ENCODE measurements at places on chromosomes 1 and 21.
A peak's percentile ranks its signal among the peaks of the same experiment; 100 is the strongest.

GRCh38 chr21:38937844-38938243 is 132.1 kb downstream of the ETS2 start:
- no peak for DNase-seq

DNA sequence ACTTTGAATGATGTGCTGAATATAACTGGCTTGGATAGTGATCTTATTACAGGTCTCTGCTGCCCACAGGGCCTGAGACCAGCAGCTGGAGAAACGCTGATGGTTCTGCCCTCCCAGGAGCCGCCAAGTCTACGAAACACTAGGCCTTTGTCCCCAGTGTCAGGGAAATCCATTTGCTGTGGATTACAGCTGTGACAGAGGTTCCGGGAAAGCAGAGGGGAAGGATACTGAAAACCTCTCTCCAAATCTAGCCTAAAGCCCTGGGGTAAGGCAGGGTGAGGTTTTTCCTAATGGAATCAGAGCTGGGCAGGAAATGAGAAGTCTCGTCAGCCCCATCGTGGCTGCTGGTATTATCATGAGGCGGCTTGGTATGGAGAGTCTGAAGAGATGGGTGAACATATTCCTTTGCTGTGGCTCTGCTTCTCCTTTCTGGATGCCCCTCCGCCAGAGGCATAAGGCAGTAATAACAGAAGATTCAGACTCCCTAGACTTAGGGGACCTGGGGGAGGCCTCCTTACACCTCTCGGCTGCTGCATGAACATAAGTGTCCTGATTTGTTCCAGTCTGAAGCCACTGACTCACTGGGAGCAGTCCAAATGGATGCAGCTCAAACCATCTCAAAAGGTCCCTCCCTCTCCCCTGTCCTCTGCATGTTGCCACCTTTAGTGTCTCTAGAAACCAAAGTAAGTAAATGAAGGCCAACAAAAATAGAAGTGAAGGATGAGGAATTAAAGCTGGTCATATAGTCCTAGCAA is 48.1 kb downstream of the PHC2 start:
- no peak for DNase-seq

DNA sequence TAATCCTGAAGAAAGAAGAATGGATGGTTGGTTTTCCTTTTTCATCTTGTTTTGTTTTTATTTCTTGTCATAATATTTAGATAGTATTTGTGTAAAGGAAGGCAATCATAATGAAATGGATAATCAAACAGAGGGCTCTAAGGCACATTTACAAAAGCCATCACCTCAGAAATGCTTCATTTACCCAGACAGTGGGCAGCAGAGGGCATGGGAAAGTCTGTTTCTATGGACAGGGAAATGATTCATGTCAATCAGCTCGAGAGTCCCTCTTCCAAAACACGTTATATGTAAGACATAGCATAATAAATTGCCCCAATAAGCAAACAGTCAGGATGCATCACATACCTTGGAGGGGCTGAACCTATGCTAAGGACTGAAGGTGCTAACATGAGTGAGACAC is 426.1 kb downstream of the PLPP3 start:
- no peak for DNase-seq

DNA sequence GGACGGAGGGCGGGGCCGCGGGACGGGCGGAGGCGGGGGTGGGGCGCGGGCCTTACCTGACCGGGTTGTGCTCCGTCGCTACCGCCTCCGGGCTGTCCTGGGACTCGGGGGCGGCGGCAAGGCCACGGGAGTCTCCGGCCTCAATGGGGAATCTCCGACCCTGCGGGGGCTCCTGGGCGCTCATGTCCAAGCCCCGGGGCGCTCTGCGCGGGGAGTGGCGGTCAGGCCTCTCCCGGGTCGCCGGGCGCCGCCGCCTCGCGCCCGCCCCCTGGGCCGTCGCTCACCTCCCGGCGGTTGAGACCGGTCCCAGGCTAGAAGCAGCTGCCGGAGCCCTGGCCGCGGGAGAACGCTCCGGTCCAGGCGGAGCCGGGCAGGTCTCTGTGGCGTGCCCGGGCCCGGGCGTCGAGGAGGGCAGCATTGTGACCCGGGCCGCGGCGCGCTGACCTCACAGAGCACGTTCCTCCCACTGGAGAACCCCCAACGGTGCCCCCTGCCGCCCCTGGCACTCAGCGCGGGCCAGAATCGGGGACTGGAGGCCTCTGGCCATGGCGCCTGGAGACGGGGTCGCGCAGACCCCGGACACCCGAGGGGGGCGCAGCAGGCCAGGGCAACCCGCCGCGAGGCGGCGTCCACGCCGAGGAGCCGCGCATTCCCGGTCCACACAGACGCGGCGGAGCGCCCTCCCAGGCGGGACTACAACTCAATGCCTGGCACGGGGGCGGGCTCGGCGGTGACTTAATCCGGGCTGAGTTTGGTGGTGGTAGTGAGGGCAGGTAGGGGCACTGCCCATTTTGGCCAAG is 411 bp downstream of the FAM229A start:
- no peak for DNase-seq

- no peak for DNase-seq
Observed at GRCh38 chr1:41217441-41217840, 24.7 kb downstream of the SCMH1 start.

DNA sequence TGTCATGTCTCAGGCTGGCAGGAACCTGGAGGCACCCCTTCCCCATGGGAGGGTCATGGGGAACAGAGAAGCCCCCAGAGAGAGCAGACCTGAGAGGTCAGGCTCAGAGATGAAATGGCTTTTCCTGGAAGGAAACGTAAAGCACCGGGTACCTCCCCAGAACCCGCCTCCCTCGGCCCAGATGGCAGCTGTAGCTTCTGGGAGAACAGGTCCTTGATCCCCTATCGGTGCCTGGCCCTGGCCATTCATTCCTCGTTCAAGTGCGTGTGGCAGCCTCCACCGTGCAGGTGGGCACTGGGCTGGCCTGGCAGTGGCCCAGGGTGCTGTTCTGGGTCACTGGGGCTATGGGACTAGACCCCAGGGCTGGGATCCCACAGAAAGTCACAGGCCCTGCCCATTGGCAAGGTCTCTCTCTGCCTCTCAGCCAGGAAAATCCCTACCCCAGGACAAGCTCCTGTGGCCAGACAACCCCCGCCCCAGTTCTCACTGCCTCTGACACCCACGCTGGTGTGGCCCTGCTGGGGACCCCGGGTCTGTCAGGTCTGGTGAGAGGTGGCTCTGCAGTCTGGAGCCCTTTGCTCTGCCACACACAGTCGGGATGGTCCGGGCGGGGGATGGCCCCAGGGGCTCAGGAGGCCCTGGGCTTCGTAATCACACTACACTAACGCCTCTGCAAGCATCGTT is 183.2 kb upstream of the VAMP3 start:
- DNase-seq: no peak

DNA sequence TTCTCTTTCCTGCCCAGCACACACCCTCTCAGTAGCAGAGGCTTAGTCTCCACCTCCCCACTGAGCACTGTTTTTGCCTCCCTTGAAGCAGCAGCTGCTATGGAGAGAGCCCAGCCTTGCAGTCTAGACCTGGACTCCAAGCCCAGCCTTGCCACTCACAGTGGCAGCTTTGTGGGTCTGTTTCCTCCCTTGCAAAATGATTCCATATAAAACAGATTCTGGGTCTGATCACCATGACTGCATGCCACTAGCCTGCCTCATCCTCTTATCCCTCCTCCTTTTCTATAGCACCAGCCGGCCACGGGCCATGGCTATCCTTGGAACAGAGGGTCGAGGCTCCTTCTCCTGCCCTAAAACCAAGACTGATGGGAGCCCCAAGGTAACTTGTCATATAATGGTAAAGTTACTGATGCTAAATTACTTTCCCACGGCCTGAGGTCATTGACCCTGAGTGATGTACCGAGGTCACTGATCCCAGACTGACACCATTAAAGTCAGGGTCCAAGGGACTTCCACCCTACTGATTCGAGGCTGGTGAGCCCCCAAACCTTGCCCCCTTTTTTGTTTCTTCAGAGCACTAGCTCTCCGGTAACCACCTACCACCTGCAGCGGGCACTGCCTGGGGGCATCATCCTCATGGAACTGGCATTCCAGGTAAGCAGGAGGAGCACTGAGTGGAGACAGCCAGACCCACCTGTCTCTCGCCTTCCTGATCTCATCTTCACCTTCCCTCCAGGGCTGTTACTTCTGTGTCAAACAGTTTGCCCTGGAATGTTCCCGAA is 7.9 kb downstream of the HYI start:
- no peak for DNase-seq

GRCh38 chr1:183804916-183805841 is at the start of gene RGL1:
Gene RGL1, plus strand, starts transcription at chr1:183805120. Its CDS starts 178 bp downstream, at chr1:183805298.
- DNase-seq: peak; percentile 69

GRCh38 chr1:237146241-237146640 is 104.3 kb downstream of the RYR2 start:
- no peak for DNase-seq

DNA sequence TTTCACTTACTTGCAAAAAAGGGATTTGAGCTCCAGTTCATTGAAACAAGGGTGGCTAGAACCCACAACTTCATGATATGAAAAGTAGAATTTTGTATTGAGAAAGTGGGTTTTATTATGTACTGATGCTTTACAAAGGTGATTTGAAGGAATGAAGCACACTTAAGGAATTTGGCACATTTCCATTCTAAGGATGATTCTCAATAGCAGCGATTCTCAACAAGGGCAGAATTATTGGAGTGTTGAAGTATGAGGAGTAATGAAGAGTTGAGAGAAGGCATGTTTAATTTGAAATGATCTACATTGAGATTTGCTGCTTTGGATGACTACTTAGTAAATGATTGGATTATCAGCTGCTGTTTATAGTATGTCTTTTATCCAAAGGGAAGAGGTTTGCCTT is 54.7 kb downstream of the FNBP1L start:
- no peak for DNase-seq

DNA sequence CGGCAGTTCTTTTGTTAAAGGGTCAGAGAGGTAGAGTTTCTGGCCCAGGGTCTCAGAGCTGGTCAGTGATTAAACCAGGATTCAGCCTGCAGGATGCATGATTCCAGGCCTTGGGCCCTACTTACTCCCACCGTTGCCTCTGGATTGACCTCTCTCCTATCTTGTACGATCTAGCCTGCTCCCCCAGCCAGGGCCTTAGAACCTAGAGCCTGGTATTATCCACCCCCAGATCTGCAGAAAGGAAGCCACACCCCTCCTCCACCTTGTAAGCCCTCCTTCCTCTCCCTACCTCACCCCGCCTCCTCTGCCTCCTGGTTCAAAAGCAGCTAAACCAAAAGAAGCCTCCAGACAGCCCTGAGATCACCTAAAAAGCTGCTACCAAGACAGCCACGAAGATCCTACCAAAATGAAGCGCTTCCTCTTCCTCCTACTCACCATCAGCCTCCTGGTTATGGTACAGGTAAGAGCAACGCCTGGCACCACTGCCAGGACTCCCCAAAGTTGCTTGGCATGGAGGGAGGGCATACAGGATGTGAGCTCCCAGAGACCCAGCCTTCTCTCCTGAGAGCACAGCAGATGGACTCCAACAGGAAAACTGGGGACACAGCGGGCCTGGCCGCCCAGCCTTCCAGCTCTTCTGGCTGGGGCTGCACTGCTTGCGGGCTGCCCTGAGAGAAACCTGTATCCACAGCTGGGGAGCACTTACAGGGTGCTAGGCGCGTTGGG is at the start of gene CD52:
Gene CD52, plus strand, starts transcription at position 347 of the 726 bp plus-strand sequence. Its CDS starts 60 bp downstream, at position 407.
- DNase-seq: no peak

DNA sequence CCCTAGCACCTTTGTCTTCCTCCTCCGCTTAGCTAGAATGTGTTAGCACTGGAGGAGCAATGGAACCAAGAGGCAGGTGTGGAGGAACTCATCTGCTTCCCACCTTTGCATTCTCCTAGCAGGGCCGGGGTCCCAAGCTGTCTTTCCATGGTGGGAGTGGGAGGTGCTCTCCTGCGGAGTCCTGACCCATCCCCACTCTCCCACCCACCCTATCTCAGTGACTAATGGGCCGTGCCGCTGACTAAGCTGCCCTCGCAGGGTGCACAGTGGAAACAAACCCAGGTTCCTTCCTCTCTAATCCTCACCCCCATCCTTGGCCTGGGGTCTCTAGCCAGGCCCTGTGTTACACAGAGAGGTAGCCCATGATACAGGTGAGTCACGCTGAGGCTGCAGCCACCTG is 177.5 kb downstream of the HIVEP3 start:
- DNase-seq: no peak

DNA sequence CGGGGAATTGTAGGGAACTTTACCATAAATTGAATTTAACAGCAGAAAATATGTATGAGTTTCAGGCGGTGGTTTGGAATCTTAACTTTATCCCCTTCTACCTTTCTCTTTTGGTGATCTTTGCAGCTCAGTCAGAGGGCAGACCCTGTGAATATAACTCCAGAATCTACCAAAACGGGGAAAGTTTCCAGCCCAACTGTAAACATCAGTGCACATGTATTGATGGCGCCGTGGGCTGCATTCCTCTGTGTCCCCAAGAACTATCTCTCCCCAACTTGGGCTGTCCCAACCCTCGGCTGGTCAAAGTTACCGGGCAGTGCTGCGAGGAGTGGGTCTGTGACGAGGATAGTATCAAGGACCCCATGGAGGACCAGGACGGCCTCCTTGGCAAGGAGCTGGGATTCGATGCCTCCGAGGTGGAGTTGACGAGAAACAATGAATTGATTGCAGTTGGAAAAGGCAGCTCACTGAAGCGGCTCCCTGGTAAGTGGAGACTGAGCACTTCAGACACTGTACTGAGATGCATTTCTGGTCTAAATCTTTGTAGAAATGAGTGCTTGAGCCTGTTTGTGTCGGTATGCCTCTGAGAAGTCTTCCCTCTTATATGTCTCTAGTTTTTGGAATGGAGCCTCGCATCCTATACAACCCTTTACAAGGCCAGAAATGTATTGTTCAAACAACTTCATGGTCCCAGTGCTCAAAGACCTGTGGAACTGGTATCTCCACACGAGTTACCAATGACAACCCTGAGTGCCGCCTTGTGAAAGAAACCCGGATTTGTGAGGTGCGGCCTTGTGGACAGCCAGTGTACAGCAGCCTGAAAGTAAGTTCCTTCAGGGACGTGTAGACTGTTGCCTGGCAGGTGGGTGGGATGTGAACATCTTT is 1.5 kb downstream of the CCN1 start:
- peak; percentile 65 for DNase-seq

DNA sequence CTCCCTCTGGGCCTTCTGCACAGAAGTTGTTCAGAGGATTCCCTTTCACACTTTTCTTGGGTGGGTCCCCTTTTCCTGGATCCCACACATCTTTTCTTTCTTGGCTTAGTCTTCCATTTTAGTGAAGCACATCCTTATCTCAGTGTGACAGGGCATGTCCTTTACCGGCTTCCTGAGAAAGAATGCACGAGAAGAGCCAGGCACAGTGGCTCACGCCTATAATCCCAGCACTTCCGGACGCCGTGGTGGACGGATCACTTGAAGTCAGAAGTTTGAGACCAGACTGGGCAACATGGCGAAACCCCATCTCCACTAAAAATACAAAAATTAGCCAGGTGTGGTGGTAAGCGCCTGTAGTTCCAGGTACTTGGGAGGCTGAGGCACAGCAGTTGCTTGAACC is 22.1 kb upstream of the PSMB2 start:
- DNase-seq: no peak

GRCh38 chr21:42484966-42485365 is 11.1 kb downstream of the RSPH1 start:
- DNase-seq: no peak
